Right atrium auricular region (tissue), 2 donors: ENCODE measurements at places on chromosomes 7 and 10.

DNA sequence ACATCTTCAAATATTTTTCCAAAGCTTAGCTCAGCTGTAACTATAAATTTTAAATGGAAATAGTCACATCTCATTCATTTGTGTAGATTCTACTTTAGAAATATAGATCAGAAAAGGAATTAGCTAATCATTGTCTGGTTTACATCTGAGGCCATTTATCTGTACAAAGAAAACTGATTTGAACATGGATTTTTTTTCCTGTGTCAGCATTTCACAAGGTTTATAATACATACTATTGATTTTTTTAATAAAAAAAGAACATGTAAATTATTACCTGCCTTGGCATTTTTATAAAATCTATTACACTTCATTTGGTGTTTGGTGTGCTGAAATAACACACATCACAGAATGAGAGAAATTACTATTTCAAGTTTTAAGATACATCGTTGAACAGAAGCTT, 3.5 kb upstream of the GPR37 start:
- H3K27ac ChIP-seq = no peak overlapping the region
- H3K4me3 ChIP-seq = no peak overlapping the region
- H3K36me3 ChIP-seq = no peaks in the 10 kb centered on the region
- DNase-seq = no peak
- peaks cover 9% of the 10 kb centered on the region for H3K27me3 ChIP-seq

DNA sequence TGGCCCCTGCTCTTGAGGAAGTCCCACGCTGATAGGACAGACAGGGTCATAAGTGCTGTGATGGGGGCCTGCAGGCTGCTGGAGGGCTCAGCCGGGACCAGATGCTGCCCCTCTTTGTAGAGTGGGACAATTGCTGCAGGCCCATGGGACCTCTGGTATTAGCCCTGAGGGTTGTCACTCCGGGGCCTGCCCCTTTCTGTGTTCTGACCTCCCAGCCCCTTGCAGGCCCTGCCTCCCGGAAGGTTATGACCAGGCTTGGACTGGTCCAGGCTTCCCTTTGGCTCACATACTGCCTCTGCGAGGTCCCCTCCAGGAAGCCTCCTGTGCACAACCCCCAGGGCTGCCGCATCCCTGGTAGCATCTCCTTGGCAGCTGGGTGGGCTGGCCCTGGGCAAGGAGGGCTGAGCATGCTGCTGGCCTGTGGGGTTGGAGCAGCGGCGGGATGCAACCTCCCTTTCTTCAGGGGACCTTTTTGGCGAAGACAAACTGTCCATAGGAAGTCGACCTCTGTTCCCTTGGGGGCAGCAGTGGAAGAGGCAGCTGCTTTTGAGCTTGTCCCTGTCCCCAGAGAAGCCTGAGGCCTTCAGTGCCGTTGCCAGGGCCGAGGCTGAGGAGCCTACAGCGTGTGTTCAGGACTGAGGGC, 8.8 kb downstream of the LIMK1 start:
- H3K27ac ChIP-seq = peak overlapping the region; percentile 65
- H3K27me3 ChIP-seq = no peaks in the 10 kb centered on the region
- H3K4me1 ChIP-seq = peaks cover 32% of the 10 kb centered on the region
- DNase-seq = no peak
- H3K4me3 ChIP-seq = no peak overlapping the region
- H3K36me3 ChIP-seq = peaks cover 6% of the 10 kb centered on the region

- no peak for DNase-seq
- no peaks in the 10 kb centered on the region for H3K27me3 ChIP-seq
- H3K4me1 ChIP-seq = no peaks in the 10 kb centered on the region
- no peak overlapping the region for H3K4me3 ChIP-seq
- H3K27ac ChIP-seq = no peak overlapping the region
- no peaks in the 10 kb centered on the region for H3K36me3 ChIP-seq
These were observed 367.1 kb downstream of the DPP6 start for GRCh38 chr7:154419344-154419743.

GRCh38 chr10:132454296-132455198, 57.5 kb downstream of the PWWP2B start:
- no peaks in the 10 kb centered on the region for H3K27me3 ChIP-seq
- no peak overlapping the region for H3K4me3 ChIP-seq
- peaks cover 24% of the 10 kb centered on the region for H3K4me1 ChIP-seq
- no peaks in the 10 kb centered on the region for H3K36me3 ChIP-seq
- no peak for DNase-seq

GRCh38 chr7:73429215-73429614, 4.4 kb upstream of the FZD9 start:
- no peak overlapping the region for H3K4me3 ChIP-seq
- no peaks in the 10 kb centered on the region for H3K36me3 ChIP-seq
- H3K27ac ChIP-seq = no peak overlapping the region
- H3K27me3 ChIP-seq = no peaks in the 10 kb centered on the region

DNA sequence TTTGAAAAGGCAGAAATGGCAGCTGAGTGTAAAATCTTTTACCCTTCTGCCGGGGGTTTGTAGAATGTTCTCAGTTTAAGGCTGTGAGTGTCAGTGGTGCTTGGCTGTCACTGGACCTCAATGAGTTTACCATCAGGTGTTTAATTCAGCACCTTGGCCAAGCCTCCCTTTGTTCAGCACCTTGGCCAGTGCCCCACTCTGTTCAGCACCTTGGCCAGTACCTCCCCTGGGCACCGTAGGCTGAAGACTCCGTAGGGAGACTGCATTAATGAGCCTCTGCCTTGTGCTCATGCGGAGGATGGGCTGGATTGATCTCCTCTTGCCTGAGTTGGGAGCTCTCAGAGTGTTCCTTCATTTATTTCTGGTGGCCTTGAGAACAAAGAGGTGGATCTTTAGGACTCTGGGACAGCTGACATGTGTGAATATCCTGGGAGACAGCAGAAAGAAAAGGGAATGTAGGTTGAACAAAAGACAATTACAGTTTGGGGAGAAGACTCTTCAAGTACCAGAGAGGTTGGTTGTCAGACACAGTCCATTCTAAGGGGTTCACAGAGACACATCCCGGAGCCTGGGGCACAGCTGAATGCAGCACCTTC, 1.6 kb downstream of the FAM24A start:
- H3K4me1 ChIP-seq = no peaks in the 10 kb centered on the region
- DNase-seq = no peak
- no peaks in the 10 kb centered on the region for H3K36me3 ChIP-seq
- no peak overlapping the region for H3K27ac ChIP-seq
- H3K27me3 ChIP-seq = no peaks in the 10 kb centered on the region

- no peaks in the 10 kb centered on the region for H3K36me3 ChIP-seq
- H3K4me1 ChIP-seq = no peaks in the 10 kb centered on the region
- H3K27me3 ChIP-seq = no peaks in the 10 kb centered on the region
- no peak for DNase-seq
- H3K4me3 ChIP-seq = no peak overlapping the region
- no peak overlapping the region for H3K27ac ChIP-seq
These were observed 62.1 kb downstream of the TPST1 start for GRCh38 chr7:66267249-66267648.

GRCh38 chr10:5321273-5321672, 43.5 kb upstream of the UCN3 start:
- no peak overlapping the region for H3K27ac ChIP-seq
- H3K4me1 ChIP-seq = no peaks in the 10 kb centered on the region
- H3K27me3 ChIP-seq = no peaks in the 10 kb centered on the region
- no peak for DNase-seq
- H3K36me3 ChIP-seq = no peaks in the 10 kb centered on the region

DNA sequence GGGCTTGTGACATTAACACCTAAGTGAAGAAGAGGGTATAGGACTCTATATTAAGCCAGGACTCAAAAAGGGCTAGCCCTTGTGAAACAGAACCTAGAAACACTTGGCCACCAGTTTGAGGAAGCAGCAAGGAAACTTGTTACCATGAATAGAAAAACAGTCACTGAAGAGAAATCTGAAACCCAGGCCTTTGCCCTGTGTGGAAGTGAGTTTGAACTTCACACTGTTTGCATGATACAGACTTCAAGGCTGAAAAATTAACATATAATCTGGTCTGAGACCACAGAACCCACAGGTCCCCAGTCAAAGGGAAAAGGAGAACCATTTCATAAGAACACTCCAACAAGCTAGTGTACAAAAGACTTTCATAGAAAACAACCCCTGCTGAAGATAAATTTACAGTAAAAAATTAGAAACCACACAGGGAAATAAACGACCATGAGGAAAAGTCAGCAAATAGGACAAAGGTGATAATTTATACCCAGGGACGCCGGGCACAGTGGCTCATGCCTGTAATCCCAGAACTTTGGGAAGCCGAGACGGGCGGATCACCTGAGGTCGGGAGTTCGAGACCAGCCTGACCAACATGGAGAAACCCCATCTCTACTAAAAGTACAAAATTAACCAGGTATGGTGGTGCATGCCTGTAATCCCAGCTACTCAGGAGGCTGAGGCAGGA, 76.1 kb downstream of the SKIDA1 start:
- no peak overlapping the region for H3K4me3 ChIP-seq
- H3K27me3 ChIP-seq = no peaks in the 10 kb centered on the region
- no peaks in the 10 kb centered on the region for H3K36me3 ChIP-seq
- no peaks in the 10 kb centered on the region for H3K4me1 ChIP-seq
- H3K27ac ChIP-seq = no peak overlapping the region

- H3K4me1 ChIP-seq = no peaks in the 10 kb centered on the region
- H3K27ac ChIP-seq = no peak overlapping the region
- H3K27me3 ChIP-seq = no peaks in the 10 kb centered on the region
- no peak for DNase-seq
- no peak overlapping the region for H3K4me3 ChIP-seq
These were observed 124.7 kb downstream of the DGKB start for GRCh38 chr7:14777806-14778205.

GRCh38 chr10:108561649-108562048, 1361.7 kb downstream of the XPNPEP1 start:
- no peaks in the 10 kb centered on the region for H3K4me1 ChIP-seq
- H3K4me3 ChIP-seq = no peak overlapping the region
- H3K36me3 ChIP-seq = no peaks in the 10 kb centered on the region
- H3K27me3 ChIP-seq = no peaks in the 10 kb centered on the region
- no peak for DNase-seq
